ENCODE measurements at places on chromosomes 5 and 9. TPM values are rescaled to one million over a fixed set of nuclear protein-coding genes. Genes with fewer than 3 reads are reported as not detected.

DNA sequence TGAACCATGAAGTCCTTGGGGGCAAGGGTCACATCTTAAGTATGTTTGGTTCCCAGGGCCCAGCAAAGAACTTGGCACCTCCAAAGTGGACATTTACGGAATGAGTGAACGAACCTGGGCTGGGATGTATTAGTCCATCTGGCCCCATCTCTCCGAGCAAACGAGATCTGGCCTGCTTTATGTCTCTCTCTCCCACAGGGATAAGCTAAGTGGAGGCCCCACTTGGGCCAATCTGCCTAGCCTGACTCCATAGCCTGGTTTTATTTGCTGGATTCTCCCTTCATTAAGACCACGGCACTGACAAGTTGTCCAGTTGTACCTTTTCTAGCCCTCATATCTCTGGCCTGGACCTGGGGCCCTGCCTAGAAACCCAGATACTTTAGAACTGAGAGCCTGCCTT, 2.1 kb downstream of the TTLL11 start:
- no peak for DNase-seq

DNA sequence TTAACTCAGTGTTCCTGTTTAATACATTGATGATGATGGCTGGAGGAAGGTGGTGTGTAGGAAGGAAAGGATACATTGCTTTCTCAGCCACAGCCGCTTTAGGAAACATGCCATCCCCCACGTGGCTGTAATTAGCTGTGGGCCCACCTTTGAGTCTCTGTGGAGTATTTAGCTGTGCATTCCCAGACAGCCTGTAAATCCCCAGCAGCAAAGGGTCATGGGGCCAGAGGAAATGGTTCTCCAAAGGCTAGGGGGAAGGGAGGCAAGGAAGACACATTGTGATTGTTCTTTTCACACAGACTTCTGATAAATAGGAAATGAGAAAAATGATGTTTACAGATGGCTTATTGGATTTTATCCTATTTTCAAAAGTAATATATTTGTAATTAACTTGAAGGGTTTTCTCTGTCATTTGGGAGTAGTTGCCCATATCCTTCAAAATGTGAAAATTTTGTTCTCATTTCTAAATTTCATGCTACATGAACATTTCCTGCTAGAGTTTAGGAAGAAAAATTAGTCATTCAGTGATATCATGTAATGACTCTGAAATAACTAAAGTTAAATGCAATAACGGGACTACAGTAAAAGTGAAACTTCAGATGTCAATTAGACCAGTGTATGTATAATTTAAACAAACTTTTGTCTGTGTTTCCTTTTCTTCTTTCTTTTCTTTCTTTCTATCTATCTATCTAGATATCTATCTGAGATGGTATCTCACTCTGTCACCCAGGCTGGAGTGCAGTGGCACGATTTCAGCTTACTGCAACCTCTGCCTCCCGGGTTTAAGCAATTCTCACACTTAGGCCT, 24.3 kb upstream of the F2R start:
- no peak for DNase-seq

- no peak for DNase-seq
These were observed 18.8 kb upstream of the SLC6A3 start for GRCh38 chr5:1464096-1464446.

GRCh38 chr5:8650186-8650585, 781.2 kb downstream of the MTRR start:
- DNase-seq, result no peak

GRCh38 chr5:151257731-151258181, 4.8 kb downstream of the GM2A start:
- DNase-seq, result no peak

DNA sequence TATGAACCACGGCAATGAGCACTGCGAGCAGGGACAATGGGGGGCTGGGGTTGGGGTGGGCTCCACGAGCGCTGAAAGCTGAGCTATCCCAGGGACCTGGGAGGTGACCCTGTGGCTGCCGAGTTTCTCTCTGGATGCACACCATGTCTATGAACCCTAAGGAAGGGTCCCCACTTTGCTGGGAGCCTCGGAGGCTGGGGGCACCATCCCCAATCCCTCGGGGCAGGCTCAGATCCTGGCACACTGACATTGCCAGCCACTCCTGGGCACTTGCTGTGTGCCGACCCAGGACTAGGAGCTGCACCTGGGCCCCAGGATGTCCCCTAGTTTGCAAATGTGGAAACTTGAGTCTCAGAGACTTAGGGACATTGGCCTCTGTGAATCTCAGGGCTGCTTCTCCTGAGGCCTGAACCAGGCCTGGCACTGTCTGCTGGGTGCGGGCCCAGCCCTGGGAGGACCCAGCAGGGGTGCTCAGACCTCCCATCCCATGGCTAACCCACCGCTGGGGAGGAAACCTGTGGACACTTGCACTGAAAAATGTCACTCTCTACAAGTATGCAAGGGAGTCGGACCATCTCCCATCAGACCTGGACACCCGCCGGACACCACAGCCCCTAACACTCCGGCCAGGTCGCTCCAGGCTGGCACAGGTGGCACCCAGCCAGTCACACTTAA, 13.0 kb upstream of the CAMSAP1 start:
- DNase-seq, result no peak

KCNIP1 gene
- total RNA-seq, result not detected

All from thoracic aorta (tissue), 2 donors.